ENCODE measurements at places on chromosomes 3 and 15.

DNA sequence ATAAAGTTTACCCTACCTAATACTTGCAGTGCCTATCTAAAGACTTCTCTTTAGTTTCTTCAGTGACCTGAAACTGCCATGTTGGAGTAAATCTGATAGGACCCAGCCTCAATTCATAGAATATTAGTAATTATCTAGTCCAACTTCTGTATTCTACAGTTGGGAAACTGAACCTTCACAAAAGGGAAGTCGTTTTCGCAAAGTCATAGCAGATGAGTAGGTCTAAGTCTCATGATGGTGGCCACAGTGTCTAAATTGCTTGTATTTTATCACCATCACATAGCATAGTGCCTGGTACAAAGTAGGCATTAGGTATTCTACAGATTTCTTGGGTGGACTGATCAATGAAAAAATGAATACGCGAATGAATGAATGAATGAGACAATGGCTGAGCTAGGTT, 8.4 kb downstream of the GMNC start:
- DNase-seq: no peak

GRCh38 chr15:31377030-31377429, 50.4 kb downstream of the KLF13 start:
- DNase-seq: no peak

GRCh38 chr3:135018149-135018923, 223.3 kb downstream of the EPHB1 start:
- no peak for DNase-seq

- DNase-seq: no peak
Measured at GRCh38 chr15:54707805-54708752, 488.7 kb downstream of the RSL24D1 start.

- DNase-seq: no peak
Measured at GRCh38 chr3:160171813-160172212, 53.4 kb upstream of the C3orf80 start.

DNA sequence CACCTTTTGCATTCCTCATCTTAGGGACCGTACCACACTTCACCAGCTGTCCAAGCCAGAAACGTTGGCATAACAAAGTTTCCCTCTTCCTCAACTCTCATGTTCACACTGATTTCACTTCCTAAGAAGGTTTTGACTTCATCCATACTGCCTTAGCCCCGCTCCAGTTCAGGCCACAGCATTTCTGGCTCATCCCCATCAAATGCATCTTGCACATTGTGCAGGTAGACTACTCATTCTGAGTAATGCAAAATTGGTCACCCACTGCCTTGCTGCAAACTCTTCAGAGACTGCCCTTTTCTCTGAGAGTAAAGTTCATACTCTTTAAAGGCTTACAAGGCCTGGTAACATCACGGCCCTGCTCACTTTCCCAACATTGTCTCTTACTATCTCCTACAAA, 8.8 kb downstream of the NUSAP1 start:
- no peak for DNase-seq

GRCh38 chr15:76084256-76084655, 24.5 kb downstream of the TMEM266 start:
- DNase-seq: no peak

- DNase-seq: peak; percentile 6
Measured at GRCh38 chr3:175304404-175304803, 445.3 kb downstream of the NAALADL2 start.

DNA sequence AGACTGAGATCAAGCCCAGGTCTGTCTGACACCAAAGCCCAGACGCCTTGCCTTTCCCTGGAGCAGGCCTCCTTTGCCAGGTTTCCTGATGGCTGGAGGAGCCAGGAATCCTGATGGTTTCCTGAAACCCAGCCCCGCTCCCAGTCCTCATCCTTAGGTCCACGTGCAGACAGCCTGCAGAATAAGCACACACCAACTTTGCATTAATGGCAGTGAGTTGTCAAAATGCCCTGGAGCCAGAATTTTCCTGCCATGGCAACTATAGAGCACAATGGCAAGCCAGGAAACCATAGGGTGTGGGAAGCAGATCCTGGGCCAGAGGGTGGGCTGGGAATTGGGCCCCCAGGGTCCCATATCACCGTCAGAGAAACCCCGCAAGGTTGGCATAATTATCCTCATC, 67.4 kb upstream of the HRH1 start:
- DNase-seq: no peak

DNA sequence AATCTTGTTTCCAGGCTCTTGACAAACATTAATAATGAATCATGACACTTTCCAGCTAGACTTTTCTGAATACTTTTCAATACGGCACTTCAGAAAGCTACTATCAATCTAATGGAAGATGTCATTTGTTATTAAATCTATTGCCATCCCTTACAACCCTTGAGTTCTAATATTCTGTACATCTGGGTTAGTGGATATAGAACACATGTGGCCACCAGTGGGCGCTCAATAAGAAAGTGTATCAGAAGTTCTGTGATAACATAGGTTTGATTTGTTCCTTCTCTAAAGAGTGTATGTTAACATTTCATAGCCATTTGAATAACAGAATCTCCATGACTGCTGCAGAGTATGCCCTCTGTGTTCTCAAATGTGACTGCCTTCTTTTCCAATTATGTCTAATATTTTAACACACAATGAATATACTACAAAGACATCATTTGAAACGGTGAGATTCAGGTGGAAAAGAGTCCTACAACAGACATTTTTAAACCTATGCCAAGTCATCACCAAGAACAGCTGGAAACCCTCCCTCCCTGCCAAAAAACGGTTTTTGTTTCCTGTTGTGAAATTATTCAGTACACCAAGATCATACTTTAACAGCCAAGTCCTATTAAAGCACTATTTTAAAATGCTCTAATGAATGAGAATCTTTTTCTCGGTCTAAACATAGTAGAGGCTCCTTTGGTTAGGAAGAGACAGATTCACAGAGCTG, 22.2 kb downstream of the ALDH1A2 start:
- peak; percentile 36 for DNase-seq

- DNase-seq: no peak
Measured at GRCh38 chr15:85151861-85152260, 170.2 kb downstream of the PDE8A start.

DNA sequence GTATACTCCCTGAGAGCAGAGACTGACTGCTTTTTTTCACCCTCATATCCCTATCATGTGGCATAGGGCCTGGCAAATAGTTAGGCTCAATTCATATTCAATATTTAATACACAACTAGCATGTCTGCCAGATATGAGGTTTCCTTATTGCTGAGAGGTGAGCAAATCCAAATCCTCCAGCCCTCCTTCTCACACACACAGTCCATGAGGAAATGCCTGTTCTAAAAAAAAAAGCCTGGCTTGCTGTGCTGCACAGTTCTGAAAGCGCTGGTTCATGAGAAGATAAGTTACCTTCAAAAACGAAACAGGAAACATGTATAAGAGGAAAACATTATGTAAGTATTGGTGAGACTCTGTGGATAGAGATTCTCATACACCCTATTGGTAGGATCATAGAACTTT, 15.5 kb upstream of the ACAP2 start:
- no peak for DNase-seq

DNA sequence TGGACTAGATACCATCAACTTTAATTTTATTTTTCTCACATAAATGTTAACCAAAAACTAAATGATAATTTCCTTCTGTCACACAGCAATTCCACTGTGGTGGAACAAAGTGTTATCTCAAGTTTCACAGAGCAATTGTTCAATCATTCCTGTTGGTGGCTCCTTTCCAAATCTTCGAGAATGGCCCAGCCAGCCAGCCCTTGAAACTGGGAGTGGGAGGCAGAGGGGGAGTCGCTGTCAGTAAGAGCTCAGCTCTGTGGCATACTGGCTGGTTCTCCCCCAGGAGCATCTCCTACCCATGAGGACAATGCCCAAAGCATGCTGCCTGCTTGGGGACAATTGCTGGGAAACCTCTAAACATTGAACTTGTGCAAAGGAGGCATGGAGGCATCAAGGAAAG, 47.7 kb downstream of the MECOM start:
- no peak for DNase-seq

DNA sequence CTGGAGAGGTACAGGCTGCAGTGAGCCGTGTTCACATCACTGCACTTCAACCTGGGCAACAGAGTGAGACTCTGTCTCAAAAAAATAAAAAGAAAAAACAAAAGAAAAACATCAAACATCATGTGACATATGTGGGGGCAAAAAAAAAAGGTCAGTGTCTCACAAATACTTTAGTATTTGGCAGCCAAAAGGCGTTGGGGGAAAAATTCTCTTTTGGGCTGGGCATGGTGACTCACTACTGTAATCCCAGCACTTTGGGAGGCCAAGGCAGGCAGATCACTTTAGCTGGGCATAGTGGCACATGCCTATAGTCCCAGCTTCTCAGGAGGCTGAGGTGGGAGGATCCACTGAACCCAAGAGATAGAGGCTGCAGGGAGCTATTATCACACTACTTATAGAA, 47.6 kb downstream of the TMCC1 start:
- no peak for DNase-seq

DNA sequence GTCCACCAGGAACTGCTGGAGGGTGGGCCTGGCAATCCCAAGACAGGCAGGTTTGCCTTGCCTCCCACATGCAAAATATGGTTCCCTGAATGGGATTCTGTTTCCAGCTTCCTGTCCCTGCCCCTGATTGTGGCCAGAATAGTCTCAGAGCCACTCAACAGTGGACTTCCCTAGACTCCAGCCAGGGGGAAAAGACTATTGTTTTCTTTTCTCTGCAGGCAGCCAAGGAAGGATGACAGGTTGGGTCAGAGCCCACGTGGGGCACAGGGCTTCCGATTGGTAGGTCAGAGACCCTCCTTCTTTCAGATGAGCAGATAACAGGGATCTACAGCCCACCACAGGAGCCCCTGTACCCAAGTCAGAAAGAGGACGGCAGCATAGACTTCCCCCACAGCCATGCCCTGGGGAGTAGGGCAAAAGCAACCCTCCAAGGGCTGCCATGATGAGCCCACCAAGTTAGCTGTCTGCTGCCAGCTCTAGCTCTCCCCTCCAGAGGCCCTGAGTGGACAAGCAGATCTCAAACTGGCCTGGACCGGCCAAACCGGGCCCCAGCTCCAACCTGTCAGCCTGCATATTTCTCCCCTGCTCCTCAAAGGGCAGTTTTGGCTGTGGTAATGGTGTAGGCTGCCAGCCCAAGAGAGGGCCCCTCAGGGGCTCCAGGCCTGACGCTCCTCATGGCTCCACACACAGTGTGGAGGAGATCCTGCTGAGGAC, 6.4 kb downstream of the TLR9 start:
- DNase-seq: no peak

DNA sequence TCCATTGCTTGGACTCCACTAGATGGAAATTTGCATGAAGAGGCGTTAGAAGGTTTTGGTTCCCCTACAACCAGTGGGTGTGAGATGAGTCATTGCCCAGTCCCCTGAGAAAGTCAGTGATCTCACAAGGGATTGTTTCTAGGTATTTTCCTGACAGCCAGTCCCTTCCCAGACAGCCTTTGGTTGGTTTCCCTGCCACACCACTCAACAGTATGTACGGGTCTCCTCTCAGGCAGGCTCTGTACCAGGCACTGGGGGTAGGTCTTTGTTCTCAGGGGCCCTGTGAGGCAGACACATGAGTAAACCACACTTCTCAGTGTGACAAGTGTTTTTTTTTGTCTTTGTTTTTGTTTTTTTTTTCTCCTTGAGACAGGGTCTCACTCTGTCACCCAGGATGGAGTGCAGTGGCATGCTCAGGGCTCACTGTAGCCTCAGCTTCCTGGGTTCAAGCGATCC, 4.0 kb downstream of the LAMP3 start:
- DNase-seq: peak; percentile 24

GRCh38 chr3:156071031-156071430, 49.3 kb upstream of the KCNAB1 start:
- DNase-seq: no peak

DNA sequence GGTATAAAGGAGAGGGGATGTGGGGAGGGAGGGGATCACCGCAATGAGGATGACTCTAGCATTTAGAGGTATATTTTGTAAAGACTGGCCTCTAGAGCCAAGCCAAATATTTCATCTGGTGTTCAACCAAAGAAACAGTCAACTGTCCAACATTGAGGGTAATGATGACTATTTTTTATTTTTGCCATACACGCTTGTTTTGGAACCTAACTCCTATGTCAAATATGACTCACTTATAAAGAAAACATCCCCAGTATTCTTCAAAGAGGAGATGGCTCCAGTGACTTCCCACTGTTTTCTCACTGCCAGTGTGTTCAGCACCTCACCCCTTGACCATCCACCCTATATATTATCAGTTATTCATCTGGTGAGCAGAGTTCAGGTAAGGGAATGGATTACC, 77.3 kb downstream of the WNT5A start:
- DNase-seq: peak; percentile 25

- DNase-seq: peak; percentile 74
Measured at GRCh38 chr3:172159962-172160538, 120.7 kb downstream of the FNDC3B start.

DNA sequence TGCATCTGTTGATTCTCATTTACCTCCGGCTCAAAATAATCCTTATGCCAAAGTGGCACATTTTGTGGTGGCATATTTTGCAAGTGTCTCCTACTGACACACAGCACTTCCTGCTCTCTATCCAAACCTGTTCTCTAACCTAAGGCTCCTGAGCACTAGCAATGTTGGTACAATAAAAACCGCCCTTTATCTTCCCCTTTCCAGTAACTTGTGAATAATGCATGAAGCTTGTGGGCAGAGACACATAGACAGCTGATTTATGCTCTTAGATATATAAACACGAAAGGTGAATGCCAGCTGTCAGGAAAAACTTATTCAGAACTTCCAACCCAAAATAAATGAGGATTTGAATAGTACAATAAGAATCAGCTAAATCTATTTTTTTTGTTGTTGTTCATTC, 34.6 kb upstream of the ARPIN start:
- no peak for DNase-seq

DNA sequence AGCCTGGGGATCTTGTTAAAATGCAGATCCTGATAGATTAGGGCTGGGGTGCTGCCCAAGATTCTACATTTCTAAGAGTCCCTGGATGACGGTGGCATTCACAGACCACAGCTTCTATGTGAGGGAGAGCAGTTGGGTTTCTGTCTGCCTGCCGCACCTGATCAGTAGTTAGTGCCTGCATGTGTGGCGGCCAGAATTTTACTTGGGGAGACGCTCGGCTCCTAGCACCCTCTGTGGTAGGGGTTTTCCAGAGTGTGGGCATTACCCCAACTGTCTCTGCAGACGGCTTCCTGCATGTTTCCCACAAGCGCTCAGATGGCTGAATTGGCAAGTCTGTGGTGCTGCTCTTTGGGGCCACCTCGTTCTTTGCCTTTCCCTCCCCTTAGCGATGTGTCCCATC, 8.3 kb downstream of the GHRL start:
- no peak for DNase-seq

GRCh38 chr3:169090559-169090958, 573.0 kb downstream of the MECOM start:
- no peak for DNase-seq

- no peak for DNase-seq
Measured at GRCh38 chr3:99211309-99211708, 309.8 kb upstream of the DCBLD2 start.

- no peak for DNase-seq
Measured at GRCh38 chr15:68990992-68991500, 23.4 kb upstream of the NOX5 start.

- DNase-seq: peak; percentile 14
Measured at GRCh38 chr15:56984681-56985481, 66.4 kb downstream of the TCF12 start.

GRCh38 chr3:173044998-173045397, 96.0 kb downstream of the SPATA16 start:
- no peak for DNase-seq

GRCh38 chr3:12828751-12829150, 12.6 kb downstream of the RPL32 start:
- DNase-seq: no peak
